ENCODE measurements at places on chromosomes 13 and 19. TPM values are rescaled to one million over a fixed set of nuclear protein-coding genes. Genes with fewer than 3 reads are reported as not detected.

- peak; percentile 95 for DNase-seq
Measured at GRCh38 chr19:6066661-6067646, 43.3 kb downstream of the RFX2 start.

GRCh38 chr13:97768134-97768533, 185.3 kb upstream of the IPO5 start:
- no peak for DNase-seq

GRCh38 chr19:48445256-48445605, 552 bp upstream of the GRWD1 start:
- no peak for DNase-seq

Gene LCP1
- 371 TPM for total RNA-seq

GRCh38 chr13:53941588-53942190, 913.1 kb downstream of the OLFM4 start:
- DNase-seq = no peak

- no peak for DNase-seq
Measured at GRCh38 chr13:106468207-106468606, 67.3 kb downstream of the EFNB2 start.
